ENCODE measurements at places on chromosomes 11 and 22.

DNA sequence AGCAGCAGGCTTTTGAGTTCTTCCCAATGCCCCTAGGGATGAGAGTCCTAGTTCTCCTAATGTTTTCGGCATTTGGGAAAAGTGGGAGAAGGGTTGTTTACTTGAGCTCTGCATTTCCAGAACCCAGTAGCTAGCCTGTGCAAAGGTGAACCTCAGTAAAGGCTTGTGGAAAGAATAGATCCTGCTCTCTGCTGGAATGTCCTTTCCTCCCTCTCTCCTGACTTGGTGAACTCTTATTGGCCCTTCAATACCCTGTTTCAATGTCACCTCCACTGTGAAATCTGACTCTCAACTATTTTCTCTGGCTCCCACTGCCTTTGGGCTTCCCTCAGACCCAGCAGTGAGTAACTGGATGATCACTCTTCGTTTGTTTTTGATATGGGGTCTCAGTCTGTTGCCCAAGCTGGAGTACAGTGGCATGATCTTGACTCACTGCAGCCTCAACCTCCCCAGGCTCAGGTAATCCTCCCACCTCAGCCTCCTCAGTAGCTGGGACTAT, 2.4 kb upstream of the UVRAG start:
- no peak for DNase-seq

DNA sequence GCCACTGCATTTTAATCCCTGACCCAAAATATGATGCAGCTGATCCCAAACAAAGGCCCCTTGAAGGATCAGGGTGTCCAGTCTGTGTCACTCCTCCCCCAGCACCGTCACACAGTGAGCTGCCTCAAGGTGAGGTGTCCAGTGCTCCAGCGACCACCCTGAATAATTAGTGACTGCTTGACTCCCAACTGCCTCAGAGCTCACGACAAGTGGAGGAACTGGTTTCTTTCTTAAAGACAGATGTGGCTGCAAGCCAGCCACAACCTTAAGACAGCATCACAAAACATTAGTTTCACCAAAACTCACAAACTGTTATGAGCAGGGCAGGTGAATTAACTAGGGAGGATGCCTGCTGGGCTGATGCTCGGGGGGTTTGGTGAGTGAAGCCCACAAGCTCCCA, 74.6 kb downstream of the PIWIL3 start:
- no peak for DNase-seq

GRCh38 chr11:57513452-57513795, 2.1 kb downstream of the SLC43A1 start:
- DNase-seq, result no peak

- no peak for DNase-seq
Measured at GRCh38 chr11:100961633-100962032, 168.0 kb downstream of the PGR start.

GRCh38 chr22:29704528-29705285, 15.1 kb upstream of the CABP7 start:
- no peak for DNase-seq

DNA sequence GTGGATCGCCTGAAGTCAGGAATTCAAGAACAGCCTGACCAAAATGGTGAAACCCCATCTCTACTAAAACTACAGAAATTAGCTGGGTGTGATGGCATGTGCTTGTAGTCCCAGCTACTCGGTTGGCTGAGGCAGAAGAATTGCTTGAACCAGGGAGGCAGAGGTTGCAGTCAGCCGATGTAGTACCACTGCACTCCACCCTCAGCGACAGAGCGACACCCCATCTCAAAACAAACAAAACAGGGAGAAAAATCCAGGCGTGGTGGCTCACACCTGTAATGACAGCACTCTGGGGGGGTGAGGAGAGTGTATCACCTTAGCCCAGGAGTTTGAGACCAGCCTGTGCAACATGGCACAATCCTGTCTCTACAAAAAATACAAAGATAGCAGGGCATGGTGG, 802.3 kb upstream of the ARHGAP42 start:
- no peak for DNase-seq

DNA sequence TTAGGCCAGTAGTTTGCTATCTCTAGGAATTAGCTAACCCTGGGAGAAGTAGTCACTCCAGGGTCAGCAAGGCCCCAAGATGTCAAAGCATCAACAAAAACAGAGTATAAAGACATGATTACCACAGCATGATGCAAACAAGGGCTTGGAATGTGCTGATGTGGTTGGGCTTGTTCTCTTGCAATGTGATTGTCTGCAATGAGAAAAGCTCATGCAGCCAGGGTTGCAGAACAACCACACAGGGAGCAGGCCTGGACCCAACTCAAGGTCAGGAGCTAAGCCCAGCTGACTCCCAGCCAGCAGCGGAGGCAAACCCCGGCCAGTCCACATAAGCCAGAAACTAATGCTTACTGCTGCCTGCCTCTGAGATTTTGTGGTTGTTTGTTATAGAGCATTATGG, 132.4 kb upstream of the ZC3H12C start:
- DNase-seq, result no peak

DNA sequence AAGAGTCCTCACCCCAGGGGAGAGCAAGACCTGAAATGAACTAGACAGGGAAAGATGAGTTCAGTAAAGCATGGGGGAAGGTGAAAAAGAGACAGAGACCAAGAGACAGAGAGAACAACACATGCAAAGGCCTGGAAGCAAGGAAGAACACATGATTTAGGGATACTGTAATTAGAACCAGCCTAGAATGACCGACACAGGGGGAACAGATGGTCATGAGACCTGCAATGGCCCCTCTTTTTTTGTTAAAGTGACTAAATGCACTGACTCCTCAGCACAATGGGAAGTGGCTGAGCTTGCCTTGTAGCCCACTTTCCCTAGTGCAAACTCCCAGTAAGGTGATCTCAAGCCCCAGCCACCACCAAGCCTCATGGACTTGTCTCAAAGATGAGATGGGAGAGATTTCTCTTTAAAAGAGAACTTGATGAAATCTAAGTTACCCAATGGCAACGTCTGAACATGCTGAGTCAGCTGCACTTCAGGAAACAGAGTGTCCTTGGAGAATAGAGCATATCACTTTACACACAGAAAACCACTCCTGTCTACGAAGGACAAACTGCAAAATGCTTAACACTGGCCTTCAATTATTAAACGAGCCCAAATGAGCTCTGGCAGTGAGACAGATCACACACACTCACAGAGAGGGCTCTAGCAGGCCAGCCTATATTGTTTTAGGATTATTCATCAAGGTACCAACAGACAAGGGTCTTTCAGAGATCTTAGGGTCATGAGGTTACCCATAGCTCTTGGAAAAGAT, 91.0 kb downstream of the SERGEF start:
- no peak for DNase-seq

- no peak for DNase-seq
Measured at GRCh38 chr11:70255477-70256116, 14.9 kb upstream of the PPFIA1 start.

- DNase-seq, result no peak
Measured at GRCh38 chr11:11722861-11723260, 101.1 kb upstream of the GALNT18 start.

GRCh38 chr11:34836958-34837856, 79.0 kb downstream of the APIP start:
- no peak for DNase-seq

DNA sequence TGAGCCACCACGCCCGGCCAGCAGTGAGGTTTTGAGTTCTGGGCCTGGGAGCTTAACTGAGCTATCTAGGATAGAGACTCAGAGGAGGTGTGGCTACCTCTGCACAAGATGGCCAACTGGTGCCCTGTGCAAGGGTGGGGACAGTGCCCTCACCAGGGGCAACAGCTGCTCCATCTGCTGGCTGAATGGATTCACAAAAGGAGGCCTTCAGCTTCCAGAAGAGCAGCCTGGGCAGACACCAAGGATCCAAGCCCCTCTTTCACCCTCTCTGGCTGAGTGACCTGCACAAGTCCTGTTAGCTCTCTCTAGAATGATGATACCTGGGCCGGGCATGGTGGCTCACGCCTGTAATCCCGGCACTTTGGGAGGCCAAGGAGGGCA, 33.5 kb upstream of the BAIAP2L2 start:
- DNase-seq, result no peak

- no peak for DNase-seq
Measured at GRCh38 chr11:3195251-3196160, 23.1 kb downstream of the MRGPRG start.

- DNase-seq, result no peak
Measured at GRCh38 chr11:8717876-8718753, 35.5 kb downstream of the RPL27A start.

DNA sequence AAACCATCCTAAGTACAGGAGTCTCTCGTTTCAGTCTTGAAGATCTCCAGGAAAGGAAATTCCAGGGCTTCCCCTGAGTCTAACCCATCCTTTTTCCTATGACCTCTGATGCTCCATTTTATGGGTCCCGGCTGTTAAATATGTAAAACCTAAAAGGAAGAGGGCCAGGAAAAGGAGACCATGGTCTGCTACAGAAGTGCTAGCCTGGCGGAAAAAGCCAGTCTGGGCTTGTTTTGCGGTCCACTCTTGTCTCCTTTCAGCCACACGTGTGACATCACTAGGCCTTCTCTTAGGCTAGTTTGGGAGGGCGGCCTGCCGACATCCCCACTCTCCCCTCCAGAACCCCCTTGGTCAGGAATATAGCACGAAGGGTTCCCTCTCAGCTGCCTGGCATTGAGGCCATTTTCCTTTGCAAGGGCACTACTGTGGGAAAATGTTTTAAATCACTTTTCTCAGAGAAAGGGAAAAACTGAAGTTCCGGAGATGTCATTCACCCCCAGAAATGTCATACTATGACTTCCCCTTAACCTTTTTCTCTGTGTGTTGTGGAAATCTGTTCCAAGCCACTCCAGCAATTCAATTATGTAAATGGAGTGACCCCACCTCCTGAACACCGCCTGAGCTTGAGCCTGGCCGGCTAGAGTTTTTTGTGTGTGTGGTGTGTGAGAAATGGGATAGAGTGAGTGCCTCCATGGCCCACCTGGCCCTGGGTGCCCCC, 86.9 kb downstream of the UBASH3B start:
- DNase-seq, result no peak

DNA sequence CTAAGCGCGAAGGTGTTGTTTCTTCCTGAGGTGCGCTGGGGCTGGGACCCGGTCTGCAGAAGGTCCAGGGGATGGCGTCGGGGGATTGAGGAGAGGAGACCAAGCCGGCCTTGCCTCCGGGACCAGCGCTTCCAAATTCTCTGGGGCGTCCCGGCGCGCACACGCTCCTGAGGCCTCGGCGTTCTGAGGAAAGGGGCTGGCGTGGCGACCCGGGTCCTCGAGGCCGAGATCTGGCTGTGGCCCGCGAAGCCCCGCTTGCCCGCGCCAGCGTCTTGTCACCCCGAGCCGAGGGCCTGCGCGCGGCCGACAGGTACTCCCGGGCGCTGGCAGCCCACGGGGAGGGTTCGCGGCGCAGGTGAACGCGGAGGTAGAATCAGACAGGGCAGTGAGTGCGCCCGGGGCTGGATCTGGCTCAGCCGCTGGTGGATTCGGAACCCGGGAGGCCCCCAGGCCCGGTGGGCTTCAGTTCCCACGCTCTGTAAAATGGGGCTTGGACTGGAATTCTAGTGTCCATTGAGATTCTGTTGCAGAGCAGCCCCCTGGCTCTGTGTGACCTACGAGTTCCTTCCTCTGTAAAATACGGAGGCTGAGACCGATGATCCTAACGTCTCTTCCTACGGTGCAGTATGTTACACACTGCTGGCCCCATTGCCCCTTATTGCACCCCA, 14.7 kb downstream of the SSH3 start:
- DNase-seq, result no peak

DNA sequence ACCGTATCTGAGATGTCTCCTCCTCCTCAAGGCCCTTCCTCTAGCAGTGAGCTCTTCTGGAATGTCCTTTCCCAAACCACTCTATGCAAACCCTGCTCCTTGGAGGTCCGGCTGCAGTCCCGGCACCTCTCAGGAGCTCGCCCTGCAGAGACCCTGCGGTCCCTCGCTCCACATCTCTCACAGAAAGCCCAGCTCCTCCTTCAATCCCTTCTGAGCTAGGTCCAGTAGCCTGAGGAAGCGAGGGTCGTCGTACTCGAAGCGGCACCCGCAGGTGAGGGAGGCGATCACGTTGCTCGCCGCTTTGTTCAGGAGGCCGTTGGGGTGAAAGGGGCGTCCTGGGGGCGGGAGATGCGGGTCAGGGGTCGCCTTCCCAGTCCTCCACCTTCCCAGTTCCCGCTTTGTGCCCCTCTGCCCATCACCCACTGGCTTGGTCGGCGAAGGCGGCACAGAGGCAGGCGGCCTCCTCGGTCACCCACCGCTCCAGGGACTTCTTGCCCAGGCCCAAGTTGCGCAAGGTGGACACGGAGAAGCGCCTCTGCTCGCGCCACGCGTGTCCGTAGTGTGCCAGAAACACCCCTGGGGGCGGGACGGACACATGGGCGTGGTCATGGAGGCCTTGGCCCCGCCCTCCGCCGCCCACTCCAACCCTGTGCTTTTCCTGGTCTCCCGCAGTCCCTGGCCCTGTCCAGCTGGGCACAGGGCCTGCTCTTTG, 21.5 kb upstream of the CYP2D6 start:
- no peak for DNase-seq

GRCh38 chr11:72927380-72927779, 113.2 kb downstream of the ATG16L2 start:
- no peak for DNase-seq

DNA sequence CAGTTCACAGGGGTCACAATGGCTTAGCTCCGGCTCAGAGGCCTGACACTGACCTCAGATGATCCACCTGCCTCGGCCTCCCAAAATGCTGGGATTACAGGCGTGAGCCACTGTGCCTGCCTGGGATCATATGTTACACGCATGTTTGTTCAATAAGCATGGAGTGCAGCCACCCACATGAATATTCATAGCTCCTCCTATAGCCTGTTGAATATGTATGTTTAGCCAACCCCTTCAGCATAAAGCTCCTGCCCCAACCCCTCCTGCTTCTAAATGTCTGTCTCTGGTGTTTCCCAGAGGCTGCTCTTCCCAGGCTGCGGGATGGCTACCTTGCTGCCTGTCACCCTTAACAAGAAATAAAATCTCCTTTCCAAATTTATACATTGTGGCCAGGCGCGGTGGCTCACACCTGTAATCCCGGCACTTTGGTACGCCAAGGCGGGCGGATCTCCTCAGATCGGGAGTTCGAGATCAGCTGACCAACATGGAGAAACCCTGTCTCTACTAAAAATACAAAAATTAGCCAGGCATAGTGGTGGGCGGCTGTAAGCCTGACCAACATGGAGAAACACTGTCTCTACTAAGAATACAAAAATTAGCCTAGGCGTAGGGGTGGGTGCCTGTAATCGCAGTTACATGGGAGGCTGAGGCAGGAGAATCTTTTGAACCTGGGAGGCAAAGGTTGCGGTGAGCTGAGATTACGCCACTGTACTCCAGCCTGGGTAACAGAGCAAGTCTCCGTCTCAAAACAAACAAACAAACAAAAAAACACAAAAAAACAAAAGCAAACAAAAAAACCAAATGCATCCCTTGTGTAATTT, 1.1 kb upstream of the APOBEC3F start:
- DNase-seq, result no peak

GRCh38 chr11:1589996-1590395, 4.9 kb upstream of the KRTAP5-1 start:
- no peak for DNase-seq

- DNase-seq, result no peak
Measured at GRCh38 chr22:49046546-49047361, 780.9 kb downstream of the BRD1 start.

DNA sequence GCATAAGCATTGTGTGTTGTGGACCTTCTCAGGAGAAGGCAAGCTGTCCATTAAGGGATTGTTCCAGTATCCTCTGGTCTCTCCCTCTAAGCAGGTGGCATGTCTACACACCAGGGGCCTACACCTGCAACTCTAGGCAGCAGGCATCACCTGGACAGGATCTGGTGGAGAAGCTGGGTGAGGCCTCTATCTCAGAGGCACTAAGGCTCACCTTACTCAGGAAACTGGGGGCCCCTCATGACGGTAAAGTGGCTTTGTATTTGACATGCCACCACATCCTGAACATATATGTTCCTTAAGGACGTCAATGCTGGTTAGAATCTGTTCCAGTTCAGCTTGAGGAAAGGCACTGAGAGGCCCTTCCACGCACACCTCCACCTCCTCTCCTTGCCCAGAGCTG, 891.3 kb downstream of the OPCML start:
- DNase-seq, result no peak

Data from activated naive CD8-positive, alpha-beta T cell treated with anti-CD3 and anti-CD28 coated beads, Interleukin-2, amount 50 U/mL, for 16 hours (primary cell).